ENCODE measurements at places on chromosomes 11 and 22. TPM values are rescaled to one million over a fixed set of nuclear protein-coding genes. Genes with fewer than 3 reads are reported as not detected.
A peak's percentile ranks its signal among the peaks of the same experiment; 100 is the strongest.

The CLDN5 gene
- polyA plus RNA-seq: not detected

GRCh38 chr11:88345408-88345807, 7.9 kb upstream of the CTSC start:
- DNase-seq: no peak

- no peak for DNase-seq
Measured at GRCh38 chr22:49051491-49052022, 776.1 kb downstream of the BRD1 start.

- no peak for DNase-seq
Measured at GRCh38 chr11:14916403-14916802, 24.4 kb upstream of the CYP2R1 start.

- DNase-seq: no peak
Measured at GRCh38 chr11:130300567-130300966, 14.2 kb downstream of the ZBTB44 start.

DNA sequence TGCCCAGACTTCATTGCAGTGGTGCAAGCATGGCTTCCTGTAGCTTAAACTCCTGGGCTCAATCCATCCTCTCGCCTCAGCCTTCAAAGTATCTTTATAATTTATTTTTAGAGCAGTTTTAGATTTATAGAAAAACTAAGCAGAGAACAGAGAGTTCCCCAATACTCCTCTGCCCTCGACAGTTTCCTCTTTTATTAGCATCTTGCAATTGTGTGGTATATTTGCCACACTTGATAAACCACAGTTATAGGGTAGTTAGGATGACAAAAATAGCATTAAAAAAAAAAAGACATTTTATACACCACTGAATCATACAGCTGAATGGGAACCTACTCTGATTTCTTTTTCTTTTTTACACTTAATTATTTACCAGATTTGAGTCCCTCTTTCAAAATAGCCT, 31.2 kb downstream of the MS4A2 start:
- DNase-seq: no peak

The ADSL gene
- 68.2 TPM for polyA plus RNA-seq

- DNase-seq: no peak
Measured at GRCh38 chr11:107102692-107103477, 84.6 kb upstream of the GUCY1A2 start.

DNA sequence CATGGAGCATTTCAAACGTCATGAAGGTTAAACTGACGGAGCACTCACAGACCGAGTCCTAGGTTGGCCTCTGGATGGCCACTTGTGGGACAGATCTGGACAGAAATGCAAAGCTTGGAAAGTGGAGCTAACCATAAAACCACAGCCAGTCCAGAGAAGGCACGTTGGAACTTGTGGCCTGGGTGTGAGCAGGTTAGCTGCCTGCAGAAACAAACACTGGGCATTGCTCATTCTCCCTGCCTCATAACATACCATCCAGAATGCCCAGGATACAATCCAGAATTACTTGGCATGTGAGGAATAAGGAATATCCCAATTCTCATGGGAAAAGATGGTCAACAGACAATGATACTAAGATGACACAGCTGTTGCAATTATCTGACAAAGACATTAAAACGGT, 1005.0 kb downstream of the TBC1D22A start:
- peak; percentile 30 for DNase-seq

The RIC3 gene
- polyA plus RNA-seq: 0.88 TPM

DNA sequence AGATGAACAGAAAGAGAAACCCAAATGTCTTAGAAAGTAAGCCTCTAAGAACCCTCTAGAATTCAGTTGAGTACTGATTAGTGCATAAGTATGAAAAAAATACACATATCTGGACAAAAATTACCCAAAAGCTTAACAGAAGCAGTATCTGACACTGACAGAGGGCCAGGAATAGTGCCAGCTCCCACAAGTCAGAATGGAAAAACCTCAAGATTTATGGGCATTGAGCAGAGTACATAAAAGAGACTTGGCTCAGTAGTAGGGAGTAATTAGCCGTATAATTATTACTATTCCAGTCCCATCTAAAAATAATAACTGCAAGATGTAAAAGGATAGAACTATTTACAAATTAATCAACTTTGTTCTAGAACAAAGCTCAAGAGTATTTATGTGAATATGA, 834.5 kb downstream of the FAM181B start:
- DNase-seq: no peak

The IGLL1 gene
- not detected for polyA plus RNA-seq

DNA sequence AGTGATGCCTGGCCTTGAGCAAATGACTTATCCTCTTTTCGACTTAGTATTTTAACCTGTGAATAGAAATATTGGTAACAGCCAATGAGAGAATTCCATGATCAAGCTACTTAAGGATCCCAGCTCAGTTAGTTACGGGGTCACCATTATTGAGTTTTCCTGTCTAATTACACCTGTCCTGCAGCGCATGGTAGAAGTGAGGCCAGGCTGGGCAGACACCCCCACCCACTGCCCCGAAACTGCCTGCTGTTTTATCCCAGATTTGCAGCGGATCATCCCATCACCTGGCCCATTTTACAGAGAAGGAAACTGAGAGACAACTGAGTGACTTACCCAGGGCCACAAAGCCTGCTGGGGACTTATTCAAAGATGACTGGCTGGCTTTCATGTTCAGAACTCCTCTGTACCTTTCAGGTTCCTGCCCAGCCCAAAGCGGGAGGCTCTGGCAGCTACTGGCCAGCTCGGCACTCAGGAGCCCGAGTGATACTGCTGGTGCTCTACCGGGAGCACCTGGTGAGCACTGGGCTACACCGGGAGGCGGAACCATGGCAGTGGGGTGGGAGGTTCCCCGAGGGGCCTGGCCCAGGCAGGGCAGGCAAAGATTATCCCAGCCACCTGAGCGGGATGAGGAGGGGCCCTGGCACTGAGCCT, 1.4 kb downstream of the MUS81 start:
- no peak for DNase-seq

- DNase-seq: no peak
Measured at GRCh38 chr11:2515401-2516275, 70.8 kb downstream of the KCNQ1 start.

- no peak for DNase-seq
Measured at GRCh38 chr11:122101625-122102291, 14.3 kb downstream of the BLID start.

GRCh38 chr11:5239046-5239445, 4.8 kb upstream of the HBD start:
- DNase-seq: no peak

DNA sequence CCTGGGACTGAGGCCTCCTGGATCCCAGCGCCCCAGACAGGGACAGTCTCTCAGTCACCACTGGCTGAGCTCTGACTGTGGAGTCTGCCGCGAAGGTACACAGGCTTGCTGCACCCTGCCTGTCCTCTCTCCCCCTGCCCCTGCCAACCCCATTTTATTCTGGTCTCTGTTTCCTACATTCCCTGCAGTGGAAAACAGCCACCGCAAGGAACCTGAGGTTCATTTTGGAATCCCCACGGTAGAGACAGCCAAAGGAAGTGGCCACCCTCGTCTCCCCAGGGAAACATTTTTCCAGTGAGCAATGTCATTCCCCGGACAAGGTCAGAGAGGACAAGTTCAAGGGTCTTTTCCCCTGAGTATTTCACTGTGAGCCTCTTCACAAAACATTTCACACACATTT, 56.6 kb downstream of the FBXO7 start:
- DNase-seq: no peak

The PGR gene
- not detected for polyA plus RNA-seq

- DNase-seq: no peak
Measured at GRCh38 chr22:48192920-48193319, 1430.5 kb downstream of the TBC1D22A start.

DNA sequence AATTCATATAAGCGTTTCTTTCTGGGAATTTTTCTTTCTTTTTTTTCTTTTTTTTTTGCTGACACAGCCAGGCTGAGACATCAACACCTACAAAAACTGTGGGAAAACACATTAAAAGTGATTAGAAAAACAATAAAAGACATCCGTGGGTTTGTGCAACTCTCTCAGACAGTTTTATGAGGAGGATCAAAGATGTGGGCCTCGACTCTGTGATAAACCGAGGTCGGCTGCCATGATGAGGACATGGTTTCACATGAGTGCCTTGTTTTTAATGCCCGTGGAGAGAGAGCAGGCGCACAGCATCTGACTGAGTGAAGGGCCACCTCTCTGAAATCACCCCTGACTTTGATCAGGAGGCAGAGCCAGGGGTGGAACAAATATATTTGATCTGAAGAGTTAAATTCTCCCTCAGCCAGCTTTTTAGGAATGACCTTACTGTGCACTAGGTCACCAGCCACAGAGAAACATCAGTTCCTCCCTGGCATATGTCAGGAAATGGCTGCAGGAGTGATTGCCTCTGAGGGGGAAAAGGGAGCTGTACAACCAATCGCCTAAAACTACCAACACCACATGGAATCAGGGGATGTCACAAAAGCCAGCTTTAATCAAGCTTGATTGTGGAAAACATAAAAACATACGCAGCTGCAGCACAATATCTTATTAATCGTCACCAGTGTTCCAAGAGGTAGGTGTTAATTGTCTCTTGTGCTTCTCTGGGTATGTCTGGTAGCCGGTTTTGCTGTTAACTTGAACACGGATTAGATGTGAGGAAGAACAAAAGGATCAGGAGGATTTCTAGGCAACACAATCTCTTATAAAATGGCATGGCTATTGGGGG, 164.7 kb downstream of the MAML2 start:
- no peak for DNase-seq

DNA sequence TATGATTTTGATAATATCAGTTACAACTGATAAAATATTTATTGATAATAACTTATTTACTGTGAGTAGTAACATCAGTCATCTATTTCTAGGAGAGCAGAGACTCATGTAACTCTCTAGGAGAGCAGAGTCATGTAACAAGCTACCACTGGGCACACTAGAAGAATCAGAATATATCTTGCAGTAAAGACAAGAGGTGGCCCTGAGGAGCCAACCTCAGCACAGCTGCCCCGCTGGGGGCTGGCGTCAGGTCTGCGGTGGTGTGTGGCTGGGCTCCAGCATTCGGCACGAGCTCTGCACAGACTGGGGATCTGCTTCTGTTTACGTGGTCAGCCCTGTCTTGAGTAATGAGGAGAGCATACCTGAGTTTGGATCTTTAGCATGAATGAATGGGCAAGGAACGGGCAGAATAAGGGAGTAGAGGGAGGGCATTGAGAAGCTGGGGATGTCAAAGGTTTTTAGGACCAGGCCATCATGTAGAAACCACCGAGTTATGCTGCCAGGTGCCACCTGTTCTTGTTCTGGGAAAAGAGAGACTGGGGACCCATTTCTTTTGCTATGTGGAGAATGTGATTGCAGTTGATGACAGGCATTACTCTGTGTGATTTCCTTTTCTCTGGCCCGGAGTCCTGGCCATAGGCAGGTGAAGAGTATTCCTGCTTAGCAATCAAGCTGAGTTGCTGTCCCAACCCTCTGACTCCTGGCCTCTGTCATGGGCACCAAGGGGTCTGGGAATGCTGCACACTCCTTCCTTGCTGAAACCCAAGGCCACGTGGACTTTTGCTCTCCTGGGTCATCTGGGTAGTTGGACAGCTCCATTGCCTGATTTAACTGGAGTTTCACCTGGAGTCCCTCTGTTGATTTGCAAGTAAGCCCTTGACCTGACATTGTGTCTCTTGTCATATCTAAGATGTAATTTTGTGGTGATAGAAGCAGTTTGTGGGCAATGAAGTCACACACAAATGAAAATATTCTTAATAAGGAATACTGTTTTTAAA, 50.9 kb upstream of the HEPHL1 start:
- DNase-seq: no peak

The ZBTB16 gene
- 0.39 TPM for polyA plus RNA-seq

DNA sequence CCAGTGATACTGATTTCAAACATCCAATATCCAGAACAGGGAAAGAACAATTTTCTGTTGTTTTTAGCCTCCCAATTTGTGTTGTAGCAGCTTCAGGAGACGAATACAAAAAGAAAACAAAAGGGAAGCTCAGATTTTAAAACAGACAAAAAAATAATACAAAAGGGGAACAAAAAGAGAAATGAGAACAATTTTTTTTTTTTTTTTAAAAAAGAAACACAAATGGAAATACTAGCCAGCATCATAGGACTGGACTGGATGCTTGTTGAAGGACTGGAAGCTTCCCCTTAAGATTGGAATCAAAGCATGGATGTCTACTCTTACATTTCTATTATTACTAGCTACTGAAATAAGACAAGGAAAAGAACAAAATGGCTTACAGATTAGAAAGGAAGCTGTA, 46.5 kb upstream of the SORL1 start:
- DNase-seq: no peak

DNA sequence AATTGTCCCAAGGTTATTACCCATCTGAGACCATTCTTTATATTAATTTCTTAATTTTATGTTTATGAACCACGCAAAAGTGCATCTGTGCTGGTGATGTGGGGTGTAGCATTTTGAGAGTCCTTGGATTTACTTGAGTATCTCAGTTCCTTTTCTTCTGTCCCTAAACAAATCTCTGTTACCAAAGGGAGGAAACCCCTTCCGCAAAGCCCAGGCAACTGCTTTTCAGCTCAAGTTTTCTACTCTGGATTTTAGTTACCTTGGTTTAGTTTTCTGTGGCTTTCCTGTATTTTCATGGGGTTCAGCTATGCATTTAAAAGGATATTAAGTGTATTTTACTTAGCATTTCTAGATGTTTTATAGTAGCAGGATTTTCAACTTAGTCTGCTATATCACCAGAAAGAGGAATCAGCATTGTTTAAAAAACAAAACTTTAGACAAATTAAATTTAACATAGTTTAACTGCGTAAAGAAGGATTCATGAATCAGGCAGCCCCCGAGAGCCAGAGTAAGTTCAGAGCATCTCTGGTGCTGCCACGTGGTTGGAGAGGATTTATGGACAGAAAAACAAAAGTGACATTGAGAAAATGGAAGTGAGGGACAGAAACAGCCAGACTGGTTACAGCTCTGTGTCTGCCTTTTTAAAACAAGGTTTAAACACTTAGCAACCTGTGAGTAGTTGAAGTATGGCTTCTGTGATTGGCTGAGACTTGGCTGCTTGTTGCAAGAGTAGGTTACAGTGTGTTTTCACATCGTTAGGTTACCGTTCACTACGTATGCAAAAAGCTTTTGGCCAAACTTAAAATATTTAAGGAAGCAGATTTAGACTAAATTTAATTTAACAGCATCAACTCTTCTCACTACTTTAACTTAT, 9.6 kb downstream of the ADM start:
- DNase-seq: no peak

The SPINDOC gene
- polyA plus RNA-seq: 8.1 TPM

- peak; percentile 75 for DNase-seq
Measured at GRCh38 chr22:44363013-44363979, 50.5 kb upstream of the SHISAL1 start.

The MAPK11 gene
- 3.4 TPM for polyA plus RNA-seq

The FAM83F gene
- polyA plus RNA-seq: 22.8 TPM

- DNase-seq: no peak
Measured at GRCh38 chr11:117073539-117073938, 24.7 kb downstream of the SIK3 start.

- DNase-seq: no peak
Measured at GRCh38 chr11:96062134-96062533, 138.2 kb upstream of the MTMR2 start.

Measured in keratinocyte (primary cell).